ENCODE measurements at places on chromosomes 2 and 18.

- no peak for DNase-seq
Measured at GRCh38 chr2:137802038-137802437, 162.2 kb upstream of the HNMT start.

DNA sequence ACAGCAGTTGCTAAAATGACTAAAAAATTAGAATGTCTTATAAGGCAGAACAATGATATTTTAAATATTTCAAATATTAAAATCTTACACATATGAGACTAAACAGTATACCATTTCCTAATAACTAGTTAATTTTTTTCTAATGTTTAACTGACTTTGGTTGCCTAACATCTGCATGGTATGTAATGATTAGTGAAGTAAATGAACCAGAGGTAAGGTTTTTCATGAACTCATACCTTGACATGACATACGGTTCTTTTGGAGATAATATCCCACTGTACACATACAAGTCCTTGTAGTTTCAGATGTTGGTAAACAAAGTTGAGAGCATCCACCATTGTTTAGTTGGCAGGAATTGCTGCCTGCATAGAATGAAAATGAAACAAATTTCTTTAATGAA lies 1360.2 kb downstream of the LRP1B start:
- DNase-seq = no peak

DNA sequence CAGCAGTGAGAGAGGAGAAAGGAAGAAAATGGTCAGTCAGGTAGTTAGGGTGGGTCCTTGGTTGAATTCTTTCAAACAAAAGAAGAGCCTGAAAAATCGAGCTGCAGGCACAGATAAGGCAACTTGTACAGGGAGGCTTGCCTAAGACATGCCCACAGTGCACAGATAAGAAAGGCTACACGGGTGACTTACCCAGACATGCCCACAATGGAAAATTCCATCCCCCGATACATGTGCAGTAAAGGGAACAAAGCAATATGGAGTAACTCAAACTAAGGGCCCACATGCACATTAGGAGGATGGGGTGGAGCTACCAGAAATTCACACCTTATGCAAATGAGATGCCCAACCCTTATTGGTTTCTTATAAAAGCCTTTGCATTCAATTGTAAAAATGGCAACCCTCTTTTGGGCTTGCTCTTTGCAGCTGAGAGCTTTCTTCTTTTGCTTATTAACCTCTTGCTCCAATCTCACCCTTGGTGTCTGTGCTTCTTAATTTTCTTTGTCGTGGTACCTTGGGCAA lies 110.3 kb upstream of the RMP24 start:
- DNase-seq = no peak

DNA sequence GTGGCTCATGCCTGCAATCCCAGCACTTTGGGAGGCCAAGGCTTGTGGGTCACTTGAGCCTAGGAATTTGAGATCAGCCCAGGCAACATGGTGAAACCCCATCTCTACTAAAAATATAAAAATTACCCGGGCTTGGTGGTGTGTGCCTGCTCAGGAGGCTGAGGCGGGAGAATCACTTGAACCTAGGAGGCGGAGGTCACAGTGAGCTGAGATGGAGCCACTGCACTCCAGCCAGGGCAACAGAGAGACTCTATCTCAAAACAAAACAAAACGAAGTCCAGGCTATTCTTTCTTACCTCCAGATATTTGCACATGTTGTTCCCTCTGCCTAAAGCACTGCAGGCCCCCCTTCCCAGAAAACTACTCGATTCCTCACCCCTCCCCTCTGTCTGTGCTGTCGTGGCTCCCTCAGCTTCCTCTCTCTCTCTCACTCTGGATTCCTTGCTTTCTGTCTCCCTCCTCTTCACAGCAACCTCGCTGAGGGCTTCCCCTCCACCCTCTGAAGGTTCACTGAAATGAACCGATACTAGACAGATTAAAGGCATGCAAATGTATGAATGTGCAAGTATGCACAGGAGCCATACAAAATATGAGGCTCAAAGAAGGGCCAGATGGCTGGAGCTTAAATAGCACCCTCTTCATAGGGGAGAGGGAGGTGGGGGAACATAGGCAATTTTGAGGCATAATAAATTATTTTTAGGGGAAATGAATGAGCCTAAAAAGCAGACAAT lies 18.5 kb downstream of the TMEM177 start:
- peak; percentile 30 for DNase-seq

DNA sequence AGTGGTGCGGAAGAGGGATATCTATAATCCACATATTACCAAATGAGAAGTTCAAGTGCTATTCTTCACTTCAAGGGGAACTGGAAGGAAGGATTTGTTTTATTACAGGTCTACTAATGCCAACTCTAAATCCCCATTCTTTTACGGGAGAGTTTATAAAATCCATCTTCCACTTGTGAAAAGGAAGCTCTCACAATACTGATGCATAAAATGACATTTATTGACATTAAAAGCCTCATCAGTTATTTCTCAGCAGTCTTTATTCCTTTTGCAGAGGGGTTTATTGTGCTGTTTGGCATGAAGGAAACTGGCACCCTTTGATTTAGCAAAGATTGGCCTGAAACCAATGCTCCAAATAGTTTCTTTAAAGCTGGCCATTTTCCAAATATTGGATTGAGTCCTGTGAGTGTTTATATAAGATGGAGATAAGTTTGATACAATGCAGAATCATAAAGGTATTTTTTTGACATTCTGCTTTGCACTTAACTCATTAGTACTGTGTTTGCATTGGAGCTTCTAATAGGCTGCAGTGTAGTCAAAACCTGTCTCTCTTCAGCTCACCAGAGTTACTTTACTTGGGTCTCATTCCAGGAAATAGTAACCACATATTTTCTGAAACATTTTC lies 26.6 kb downstream of the LRP1B start:
- DNase-seq = no peak

DNA sequence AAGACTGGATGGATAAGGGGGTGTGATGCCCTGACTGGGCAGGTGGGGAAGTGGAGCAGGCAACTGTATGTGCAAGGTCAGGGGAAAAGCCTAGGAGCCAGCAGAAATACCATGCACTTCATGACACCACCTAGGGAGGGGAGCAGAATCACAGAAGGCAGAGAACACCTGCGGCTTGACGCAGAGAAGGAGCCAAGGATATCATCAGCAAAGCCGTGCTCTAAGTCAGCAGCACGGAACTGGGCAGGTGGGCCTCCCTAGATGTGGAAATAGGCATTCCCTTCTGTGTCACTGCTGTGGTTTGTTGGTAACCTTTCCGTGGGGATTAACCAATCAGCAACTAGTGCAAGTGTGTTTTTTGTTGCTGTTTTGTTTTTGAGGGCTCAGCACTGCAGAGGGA lies 41.3 kb downstream of the HDLBP start:
- no peak for DNase-seq

DNA sequence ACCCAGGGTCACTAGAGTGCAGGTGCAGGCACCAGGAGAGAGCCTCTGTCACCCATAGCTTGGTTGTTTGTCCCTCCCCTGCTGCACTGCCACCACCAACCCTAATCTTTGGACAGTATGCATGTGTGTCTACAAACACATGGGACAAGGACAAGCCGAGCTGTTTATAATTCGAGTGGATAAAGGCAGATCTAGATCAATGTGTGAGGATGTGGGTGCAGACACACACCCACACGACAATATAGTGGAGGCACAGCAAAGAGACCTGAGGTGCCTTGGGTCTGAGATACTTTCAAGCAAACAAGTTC lies 199.2 kb downstream of the TNS1 start:
- no peak for DNase-seq

DNA sequence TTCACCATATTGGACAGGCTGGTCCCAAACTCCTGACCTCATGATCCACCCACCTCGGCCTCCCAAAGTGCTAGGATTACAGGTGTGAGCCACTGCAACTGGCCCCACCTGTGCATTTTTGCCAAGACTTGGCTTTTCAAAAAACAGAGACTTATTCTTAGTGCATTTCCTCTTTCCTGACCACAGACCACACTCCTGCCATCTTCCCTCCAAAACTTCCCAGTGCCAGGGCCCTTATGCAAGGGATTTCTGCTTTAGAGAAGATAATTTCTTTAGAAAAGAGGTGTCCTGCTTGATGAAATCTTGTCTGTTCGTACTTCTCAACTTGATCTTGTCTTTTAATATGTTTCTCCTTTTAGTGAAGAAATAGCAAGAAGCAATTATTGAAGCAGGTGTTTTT lies 98.8 kb upstream of the ZNF516 start:
- no peak for DNase-seq

Measured in CD4-positive, alpha-beta T cell treated with Interleukin-6 for 4 hours (primary cell).